ENCODE measurements at places on chromosomes 7 and 10.

DNA sequence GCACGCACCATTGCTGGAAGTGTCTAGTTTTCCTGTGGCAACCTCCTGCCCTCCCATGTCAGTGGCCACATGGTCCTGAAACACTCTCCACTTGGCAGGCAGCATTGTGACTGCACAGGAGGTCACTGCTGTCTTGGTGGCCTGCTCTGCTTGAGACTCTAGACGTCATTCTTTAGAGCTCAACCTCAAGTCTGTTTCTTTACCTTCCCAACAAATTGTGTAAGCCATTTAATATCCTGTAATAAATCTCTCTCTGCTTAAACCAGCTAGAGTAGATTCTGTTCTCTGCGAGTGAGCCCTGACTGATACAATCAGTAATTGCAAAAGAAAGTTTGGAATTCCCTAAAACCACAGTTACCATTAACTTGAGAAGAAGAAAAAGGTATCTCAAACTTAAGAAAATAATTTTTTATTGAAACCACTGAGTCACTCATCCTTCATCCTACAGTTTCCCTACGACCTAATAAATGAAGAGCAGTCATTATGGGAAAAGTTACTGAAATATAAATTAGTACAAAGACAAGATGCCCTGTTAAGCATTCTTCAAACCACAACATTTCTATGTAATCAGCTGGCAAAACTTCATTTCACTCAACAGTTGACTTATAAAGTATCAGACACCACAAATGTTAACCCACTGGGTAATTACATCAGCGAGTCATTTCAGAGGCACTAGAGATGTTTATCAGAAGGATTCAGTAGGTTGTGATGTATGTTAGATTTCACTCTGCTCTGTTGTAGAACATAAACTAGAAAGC lies 18.0 kb downstream of the SLC25A13 start:
- DNase-seq: no peak

DNA sequence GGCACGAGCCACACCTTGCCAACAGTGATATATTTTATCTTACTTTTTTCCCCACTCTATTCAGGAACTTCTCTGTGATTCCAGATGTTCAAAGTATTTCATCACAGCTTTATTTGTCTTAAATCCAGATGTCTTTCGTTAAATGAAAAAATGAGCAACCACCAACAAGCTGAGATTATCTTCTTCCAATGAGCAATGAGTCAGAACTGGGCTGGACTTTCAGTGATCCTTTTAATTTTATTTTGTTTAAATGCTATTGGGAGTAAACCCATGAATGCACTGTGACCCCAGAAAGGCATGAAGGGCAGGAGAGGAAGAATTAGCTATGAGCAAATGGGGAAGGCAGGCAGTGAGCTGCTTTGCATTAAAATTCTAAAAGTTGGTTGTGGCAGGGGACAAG lies 77.6 kb upstream of the IMMP2L start:
- no peak for DNase-seq

DNA sequence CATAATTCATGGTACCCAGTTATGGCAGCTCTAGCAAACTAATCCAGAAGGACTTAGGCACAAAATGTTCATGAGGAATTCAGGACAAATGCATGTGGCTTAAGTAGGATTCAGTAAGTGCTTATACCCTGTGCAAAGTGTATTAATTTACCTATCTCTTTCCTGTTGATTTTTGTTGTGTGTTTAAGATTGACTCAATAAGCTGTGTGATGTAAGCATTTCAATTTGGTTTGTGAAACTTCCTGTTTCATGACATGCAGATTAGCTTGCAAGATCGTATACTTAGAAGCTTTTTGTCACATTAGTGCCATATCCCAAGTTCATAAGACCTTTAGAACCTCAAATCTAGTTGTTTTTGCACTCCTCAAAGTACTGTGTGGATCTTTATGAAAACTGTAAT lies 416.7 kb downstream of the ARL4A start:
- no peak for DNase-seq

GRCh38 chr7:100472854-100473499 lies 6.0 kb downstream of the TSC22D4 start:
- peak; percentile 74 for DNase-seq

GRCh38 chr7:36651404-36651803 lies 72.9 kb downstream of the AOAH start:
- no peak for DNase-seq

GRCh38 chr10:73959484-73960243 lies 38.3 kb upstream of the VCL start:
- DNase-seq: no peak

- DNase-seq: no peak
Measured at GRCh38 chr10:36358736-36359135, 716.6 kb upstream of the FZD8 start.

DNA sequence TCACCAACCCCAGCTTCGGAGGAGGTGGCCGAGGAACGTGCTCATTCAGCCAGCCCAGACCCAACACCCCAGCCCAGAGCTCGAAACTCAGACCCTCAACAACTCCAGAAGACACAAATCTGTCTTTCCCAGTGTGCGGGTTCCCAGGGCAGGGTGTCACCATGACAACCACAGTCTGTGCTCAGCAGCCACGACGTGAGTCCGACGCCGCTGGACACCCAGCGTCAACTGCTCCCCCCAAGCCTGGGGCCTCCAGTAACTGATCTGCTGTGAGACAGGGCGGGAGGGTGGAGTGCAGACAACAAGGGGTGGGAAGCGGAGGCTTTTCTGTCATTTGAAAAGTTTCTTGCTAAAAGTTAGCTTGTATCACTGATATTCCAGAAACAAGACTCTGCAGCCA lies 167.2 kb downstream of the MAD1L1 start:
- no peak for DNase-seq

GRCh38 chr7:148290538-148290937 lies 300.0 kb upstream of the C7orf33 start:
- DNase-seq: no peak

DNA sequence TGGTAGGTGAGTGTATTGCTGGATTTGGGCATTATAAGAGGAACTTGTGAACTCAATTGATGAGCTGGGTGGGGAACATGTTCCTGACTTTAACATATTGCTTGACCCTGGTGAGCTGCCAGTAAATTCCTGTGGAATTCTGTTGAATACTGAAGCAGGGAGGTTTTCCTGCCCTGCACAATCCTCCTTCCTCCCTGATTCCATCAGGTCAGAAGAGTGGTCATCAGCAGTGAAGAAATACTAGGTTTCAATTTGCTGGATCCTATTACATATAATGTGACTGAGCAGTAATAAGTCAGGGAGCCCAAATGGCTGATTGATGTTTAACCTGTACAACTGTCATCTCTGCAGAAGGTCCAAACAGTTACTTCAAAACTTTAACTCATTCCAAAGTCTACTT lies 581.2 kb downstream of the SUGCT start:
- no peak for DNase-seq

- no peak for DNase-seq
Measured at GRCh38 chr7:80732630-80733029, 94.2 kb downstream of the CD36 start.

- DNase-seq: no peak
Measured at GRCh38 chr10:90561666-90562065, 296.2 kb downstream of the HTR7 start.

DNA sequence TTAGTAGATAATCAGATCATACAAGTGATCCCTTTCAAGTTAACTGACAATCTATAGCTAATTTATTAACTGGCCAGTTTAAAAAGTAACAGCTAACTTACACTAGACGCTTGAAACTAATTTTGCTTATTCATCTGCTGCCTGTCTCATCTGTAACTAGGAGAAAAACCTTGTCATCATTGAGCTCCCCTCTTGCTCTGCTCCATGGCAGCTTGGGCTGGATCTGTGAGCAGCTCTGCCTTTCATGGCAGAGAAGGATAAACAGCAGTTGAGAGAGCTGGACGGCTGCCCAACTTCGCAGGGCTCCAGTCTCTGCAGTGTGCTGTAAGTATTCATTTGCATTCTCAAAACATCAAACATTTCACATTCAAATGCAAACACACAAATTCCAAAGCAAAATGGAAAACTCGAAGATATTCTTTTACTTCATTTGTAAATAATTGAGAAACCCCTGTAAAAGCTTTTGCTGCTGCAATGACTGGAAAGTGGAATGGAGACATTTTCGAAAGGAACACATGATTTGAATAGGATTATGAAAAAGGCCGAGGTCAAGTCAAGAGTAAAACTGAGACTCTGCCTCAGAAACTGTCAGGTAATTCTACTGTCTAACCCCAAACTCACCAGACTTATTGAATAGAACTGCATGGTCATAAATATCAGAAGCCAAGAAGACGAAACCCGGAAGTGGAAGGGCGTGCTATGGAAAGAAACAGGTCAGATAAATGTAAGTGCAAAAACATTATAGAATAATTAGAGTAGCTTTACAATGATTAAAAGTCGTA lies 17.6 kb downstream of the SLC35B4 start:
- DNase-seq: no peak

DNA sequence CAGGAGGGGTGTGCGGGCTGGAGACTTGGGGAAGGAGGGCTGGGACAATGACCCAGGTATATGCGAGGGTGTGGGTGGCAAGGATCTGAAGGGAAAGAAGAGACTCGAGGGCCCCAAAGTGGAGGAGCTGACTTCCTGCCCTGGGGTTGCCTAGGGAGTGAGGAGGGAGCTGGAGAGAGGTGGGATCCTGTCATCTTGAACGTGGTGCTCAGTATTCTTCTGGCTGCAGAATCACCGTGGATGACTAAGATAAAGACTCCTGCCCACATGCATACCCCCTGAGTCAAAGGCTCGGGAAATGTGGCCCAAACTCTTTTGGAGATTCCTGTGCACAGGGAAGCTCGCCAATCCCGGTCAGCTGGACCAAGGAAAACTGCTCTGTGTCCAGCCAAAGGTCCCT lies 31.2 kb downstream of the COL17A1 start:
- DNase-seq: no peak

- no peak for DNase-seq
Measured at GRCh38 chr10:62755662-62756653, 48.6 kb upstream of the ADO start.

GRCh38 chr7:26724795-26725194 lies 139.6 kb downstream of the SKAP2 start:
- DNase-seq: no peak

- no peak for DNase-seq
Measured at GRCh38 chr10:103824281-103824680, 31.1 kb downstream of the SH3PXD2A start.

DNA sequence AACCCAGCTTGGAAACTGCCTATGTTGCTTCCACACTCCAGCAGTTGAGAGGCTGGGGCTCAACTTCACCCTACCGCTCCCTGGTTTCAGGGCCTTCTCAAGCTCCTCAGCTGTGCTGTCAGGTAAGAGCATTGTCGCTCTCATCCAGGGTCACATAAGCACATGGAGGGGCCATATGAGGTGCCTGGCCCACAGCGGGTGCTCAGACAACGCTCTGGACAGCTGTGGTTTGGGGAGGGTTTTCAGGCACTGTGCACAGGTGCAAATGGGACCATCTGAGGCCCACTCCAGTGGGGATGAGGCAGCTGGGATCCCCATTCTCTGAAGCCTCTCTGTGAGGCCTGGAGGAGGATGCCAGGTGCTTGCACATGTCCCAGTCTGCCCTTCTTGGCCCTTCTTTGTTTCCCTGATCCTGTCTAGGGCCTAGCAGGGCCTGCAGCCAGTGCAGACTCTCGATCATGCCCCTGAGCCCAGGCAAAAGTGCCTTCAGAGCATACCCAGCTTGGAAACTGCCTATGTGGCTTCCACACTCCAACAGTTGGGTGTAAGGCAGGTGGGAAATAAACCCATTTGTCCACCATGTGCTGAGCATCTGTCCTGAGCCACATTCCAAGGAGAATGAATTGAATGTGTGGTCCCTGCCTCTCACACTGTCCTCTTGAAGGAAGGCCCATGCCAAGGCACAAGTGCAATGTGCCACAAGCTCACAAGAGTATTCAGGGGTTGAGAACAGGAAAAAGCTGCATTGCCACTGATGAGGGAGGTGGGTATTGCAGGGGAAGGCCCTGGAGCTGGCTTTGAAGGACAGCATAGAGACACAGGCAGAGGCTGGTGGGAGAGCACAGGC lies 40.3 kb downstream of the VSTM4 start:
- no peak for DNase-seq

DNA sequence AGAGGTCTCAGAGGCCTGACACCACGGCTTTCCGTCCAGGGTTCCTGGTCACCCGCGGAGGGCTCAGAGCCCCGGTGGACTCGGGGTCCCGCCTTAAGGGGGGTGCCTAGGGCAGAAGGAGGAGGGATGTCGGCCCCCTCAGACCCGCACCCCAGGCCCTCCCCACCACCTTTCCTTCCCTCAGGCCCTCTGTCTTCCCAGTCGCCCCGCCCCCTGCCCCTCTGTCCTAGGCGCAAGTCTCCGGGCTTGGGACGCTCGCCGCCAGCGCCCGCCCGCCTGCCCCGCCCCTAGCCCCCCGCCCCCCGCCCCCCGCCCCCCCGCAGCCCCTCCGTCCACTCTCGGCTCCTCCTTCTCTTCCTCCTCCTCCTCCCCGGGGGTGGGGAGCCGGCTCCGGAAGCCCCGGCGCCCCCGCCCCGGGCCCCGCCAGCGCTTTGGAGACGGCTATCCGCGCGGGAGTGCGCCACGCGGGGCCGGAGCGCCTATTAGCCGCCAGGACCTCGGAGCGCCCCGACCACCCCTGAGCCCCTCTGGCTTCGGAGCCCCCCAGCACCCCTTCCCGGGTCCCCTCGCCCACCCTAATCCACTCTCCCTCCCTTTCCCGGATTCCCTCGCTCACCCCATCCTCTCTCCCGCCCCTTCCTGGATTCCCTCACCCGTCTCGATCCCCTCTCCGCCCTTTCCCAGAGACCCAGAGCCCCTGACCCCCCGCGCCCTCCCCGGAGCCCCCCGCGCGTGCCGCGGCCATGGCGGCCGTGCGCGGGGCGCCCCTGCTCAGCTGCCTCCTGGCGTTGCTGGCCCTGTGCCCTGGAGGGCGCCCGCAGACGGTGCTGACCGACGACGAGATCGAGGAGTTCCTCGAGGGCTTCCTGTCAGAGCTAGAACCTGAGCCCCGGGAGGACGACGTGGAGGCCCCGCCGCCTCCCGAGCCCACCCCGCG lies at the start of gene AEBP1:
TSS of gene AEBP1 (plus strand) at position 423 of the 937 bp plus-strand sequence. CDS start at position 744, 321 bp downstream.
- no peak for DNase-seq

DNA sequence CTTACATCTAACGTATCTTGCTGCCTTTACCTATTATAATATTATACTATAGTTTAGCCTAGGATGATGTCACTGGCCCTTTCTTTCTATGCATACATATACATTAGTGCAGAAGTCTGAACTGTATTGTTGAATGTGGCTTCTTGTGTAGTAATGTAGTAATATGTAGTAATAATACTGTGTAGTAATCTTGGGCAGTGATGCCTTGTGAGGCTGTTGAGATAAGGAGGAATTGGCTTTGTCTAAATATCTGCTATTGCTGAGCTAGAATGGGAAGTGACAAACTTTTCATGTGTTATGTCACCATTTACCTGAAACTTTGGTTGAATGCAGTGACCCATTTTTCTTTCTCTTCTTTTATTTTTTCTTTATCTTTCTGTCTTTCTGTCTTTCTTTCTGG lies 11.0 kb downstream of the GLCCI1 start:
- no peak for DNase-seq

GRCh38 chr10:104744052-104744451 lies 103.0 kb downstream of the SORCS3 start:
- no peak for DNase-seq
